ENCODE measurements at places on chromosomes 5 and 9. TPM values are rescaled to one million over a fixed set of nuclear protein-coding genes. Genes with fewer than 3 reads are reported as not detected.

The PCDHGA4 gene
- polyA plus RNA-seq = 1.0 TPM

DNA sequence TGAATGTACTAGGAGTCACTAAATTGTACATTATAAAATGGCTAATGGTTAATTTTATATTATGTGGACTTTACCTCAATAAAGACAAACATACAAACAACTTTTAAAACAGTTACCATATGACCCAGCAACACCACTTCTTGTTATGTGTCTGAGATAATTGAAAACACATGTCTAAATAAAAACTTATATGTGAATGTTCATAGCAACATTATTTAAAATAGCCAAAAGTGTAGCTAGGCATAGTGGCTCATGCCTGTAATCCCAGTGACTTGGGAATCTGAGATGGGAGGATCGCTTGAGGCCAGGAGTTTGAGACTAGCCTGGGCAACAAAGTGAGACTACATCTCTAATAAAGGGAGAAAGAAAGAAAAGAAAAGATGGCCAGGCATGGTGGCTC lies 22.9 kb downstream of the SLC35A4 start:
- no peak for DNase-seq

The ADAMTS19 gene
- polyA plus RNA-seq = 18.4 TPM

GRCh38 chr9:1434052-1434767 lies 384.1 kb downstream of the DMRT2 start:
- DNase-seq = peak; percentile 39

GRCh38 chr5:61609840-61610677 lies 278.0 kb downstream of the ZSWIM6 start:
- DNase-seq = no peak

The TAF1L gene
- 0.03 TPM for polyA plus RNA-seq

The SELENOP gene
- polyA plus RNA-seq = 98.3 TPM

GRCh38 chr5:116830079-116830478 lies 255.5 kb upstream of the SEMA6A start:
- DNase-seq = no peak

- DNase-seq = no peak
These were observed 19.6 kb downstream of the TCF7 start for GRCh38 chr5:134133995-134134541.

DNA sequence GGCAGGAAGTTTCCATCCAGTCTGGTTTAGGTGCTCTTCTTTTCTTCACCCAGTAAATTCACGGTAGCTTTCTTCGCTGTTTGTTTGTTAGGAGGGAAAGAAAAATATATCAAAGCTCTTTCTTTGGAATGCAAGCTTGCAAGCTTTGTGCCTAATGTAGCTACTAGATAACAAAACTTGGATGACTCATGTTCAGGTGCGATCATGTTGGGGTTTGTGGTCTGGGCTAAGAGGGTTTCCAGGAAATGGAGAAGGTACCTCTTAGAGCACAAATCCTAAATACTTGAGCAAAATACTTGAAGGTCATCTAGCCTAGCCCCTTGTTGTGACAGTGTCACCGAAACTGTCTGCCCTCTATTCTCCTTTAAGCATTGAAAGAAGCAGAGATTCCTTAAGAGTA lies 17.7 kb downstream of the SRP19 start:
- DNase-seq = no peak

DNA sequence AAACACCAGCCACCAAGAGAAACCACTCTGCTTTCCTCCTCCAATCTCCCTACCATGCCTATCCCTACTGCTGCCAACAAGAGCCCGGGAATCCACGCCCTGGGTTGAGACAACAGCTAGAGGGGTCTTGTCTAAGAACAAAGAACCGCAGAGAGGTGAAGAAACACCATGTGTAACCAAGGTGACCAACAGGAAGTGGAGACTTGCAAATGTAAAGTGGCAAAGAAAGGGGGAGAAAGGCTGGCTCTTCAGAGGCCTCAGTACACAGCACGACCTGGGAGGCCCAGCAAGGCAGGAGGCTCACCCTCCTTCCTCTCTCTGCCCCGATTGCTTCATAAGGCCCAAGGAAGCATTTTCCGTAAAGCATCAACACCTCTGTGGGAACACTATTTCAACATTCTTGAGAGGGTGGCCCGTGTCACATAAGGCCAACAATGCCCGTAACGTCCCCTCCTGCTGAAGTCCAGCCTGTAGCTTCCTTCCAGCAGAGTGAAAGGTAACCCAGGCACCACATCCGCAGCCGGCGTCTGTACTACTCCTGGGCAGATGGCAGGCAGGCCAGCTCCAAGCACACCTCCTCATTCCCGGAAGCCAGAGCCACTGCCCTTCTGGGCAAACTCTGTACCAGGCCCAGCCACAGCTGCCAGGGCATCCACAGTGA lies 18.3 kb downstream of the CCNJL start:
- DNase-seq = no peak

The ZFYVE16 gene
- 75.3 TPM for polyA plus RNA-seq

- no peak for DNase-seq
These were observed 5.4 kb upstream of the CCDC187 start for GRCh38 chr9:136309101-136309801.

DNA sequence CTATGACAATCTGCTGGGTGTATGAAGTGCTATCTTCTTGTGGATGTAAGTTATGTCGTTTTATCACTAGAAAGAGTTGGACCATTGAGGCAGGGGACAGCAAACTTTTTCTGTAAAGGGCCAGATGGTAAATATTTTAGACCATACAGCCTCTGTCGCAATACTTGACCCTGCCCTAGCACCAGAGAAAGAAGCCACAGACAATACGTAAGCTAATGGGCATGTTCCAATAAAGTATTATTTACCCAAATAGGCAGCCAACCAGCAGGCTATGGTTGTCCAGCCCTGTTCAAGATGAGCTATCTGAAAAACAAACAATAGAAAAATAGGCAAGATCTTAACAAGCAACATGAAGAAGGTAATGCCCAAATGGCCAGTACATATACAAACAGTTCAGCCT lies 36.4 kb downstream of the MTX3 start:
- DNase-seq = no peak

DNA sequence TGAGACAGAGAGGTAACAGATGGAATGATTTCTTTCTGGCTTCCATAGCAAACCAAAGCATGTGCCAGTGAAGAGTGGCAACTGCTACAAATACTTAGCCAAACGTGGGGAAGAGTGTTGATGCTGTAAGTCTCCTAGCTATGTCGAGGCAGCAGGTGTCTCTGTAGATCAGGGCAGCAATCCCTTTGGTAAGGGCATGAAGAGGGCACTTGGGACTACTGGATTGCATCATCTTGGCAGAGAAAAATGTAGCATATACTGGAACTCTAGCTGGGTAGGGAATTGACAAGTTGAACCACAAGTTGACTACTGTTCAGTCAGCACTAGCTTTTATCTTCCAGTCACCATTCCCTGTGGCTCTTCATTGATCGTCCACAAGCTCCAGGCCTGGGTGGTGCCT lies 75.8 kb downstream of the GHR start:
- DNase-seq = no peak

The ACOT12 gene
- 0.22 TPM for polyA plus RNA-seq

DNA sequence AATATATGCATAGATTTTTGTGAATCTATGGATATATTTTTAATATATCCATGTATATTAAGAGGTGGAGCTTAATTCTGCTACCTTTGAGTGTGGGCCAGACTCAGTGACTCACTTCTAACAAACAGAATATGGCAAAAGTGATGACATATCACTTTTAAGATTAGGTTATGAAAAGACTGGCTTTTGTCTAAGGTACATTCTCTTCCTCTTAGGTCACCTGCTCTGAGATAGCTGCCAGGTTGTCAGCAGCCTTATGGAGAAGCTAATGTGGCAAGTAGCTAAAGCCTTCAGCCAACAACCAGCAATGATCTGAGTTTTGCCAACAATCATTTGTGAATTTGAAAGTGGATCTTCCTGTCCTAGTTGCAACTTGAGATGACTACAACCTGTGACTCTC lies 83.8 kb downstream of the ANKRD31 start:
- no peak for DNase-seq
